Upper lobe of left lung (tissue), 6 donors: ENCODE measurements at places on chromosomes 5 and 9.

GRCh38 chr5:64827703-64828102, 59.0 kb downstream of the CWC27 start:
- no peak for DNase-seq

- DNase-seq: peak; percentile 48
These were observed 24.9 kb upstream of the UNC5A start for GRCh38 chr5:176785184-176786145.

DNA sequence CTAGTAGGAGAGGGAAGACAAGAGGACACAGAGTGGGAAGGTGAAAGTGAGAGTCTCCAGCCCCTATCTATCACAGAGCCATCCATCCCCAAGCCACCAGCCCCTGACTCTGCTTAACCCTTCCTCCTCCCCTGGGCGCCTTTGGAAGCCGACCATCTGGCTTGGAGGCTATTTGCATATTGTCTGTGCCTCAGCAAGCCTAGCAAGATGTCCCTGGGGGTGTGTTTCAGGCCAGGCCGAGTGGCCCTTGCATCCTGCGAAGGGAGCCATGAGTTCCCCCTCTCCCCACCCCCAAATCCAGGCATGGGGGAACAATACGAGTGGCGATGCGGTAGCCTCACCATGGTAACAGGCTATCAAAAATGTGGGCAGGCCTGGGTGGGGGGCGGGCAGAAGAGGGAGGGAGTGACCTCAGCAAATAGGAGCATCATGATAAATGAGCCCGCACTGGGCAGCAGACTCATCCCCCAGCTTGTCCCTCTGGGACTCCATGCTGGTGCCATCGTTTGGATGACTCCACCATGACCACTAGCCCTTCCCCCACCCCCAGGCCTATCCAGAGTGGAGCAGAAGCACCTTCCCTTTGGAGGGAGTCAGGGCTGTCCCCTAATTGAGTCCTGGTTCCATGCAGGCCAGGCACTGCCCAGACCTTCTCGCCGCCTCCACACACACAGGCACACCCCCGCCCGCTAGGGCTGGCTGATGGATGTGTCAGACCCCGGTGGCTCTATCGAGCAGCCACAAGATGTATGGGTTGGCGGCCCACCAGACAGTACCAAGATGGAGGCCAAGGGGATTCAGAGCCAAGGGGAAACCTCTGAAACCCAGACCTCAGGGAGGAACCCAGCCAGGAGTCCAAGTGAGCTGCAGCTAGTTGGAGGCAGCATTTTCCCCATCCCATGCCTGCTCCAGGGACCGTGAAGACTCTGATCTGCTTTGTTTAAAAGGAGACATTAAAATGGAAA, 14.6 kb downstream of the URM1 start:
- no peak for DNase-seq

GRCh38 chr5:27706832-27707231, 668.4 kb upstream of the CDH9 start:
- no peak for DNase-seq

DNA sequence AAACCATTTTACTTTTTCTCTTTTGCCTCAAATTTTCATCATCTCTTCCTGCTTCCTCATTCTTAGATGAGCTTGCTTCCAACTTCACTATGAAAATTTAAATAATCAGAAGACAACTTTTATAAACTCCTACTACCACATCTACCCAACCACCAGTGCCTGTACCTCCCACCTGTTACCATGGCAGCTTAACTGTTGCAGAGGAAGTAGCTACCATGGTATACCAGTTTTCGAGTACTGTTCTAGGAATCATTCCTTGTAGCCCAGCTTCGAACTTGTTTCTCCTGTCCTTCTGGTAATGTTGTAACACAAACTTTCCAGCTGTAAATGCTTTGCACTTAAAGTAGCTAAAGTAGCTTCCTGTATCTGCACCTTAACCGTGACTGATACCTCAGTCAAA, 266.8 kb upstream of the NREP start:
- DNase-seq: no peak

DNA sequence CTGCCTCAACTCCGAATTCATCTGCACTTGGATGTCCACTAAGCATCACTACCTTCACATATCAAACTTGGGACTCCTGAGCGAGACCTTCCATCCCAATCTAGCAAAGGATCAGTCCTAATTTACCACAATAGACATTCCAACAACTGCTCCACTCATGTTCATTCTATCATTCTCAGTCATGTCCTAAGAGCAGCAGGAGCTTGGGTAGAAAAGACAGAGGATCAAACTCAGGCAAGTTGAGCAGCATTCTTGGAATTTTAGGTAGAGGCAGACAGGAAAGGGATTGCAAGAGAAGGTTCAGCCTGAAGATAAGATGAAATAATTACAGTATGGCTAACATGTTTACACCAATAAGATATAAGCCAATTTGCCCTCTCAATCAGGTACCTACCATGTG, 51.7 kb downstream of the AUH start:
- DNase-seq: no peak

DNA sequence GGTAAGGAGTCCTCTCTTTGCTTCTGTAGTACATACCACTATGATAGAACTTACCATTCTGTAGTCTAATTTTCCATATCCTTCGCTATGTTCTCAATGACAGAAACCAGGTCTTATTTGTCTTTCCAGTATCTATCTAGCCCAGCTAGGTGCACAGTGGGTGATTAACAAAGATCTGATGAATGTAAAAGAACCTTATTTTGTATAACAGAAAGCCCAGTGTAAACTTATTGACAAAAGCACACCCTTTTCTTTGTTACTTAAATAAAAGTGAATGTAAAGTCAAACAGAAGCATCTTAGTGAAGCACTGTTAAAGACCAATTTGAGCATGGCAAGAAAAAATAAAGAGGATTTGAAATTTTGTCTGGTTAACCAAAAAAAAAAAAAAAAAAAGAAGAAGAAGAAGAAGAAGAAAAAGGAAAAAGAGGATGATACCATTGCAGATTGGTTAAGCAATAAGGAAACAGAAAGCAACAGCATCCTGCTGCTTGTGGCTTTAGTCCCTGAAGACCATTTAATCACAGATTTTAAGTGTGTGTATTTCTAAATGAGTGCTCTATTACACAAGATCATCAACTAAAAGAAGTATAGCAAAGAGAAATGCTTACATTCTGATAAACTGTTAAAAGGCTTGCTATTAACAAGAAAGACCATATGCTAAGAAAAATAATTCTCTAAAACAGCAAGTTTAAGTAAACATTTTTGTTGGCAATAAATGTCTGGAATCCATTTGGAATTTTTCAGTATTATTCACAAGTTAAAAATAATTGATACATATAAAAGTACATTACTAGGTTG, 21.2 kb downstream of the MEGF9 start:
- DNase-seq: no peak
